ENCODE measurements at places on chromosomes 12 and 14. TPM values are rescaled to one million over a fixed set of nuclear protein-coding genes. Genes with fewer than 3 reads are reported as not detected.

DNA sequence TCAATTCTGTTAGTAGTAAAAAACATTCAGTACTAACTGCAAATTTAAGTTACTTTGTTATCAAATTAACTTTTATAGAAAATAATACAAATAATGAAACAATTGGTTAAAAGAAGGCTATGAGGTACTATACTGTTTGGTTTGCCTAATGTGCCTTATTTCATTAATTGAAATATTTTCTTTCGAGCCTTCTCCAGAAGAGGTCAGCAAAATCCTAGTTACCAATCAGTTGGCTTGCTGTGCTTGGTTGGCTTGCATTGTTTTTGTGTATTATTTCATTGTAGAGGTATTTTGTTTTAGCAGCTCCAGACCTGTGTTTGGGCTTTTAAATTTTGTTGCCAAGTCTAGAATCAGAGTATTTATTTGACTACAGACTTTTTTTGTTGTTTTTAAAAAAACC lies 68.5 kb downstream of the AEBP2 start:
- no peak overlapping the region for H3K27ac ChIP-seq
- ATAC-seq: no peak
- H3K4me3 ChIP-seq: no peak overlapping the region
- H3K27me3 ChIP-seq: no peaks in the 10 kb centered on the region
- peaks cover 23% of the 10 kb centered on the region for H3K36me3 ChIP-seq

Gene PRR4
- total RNA-seq: 1.6 TPM

- no peaks in the 10 kb centered on the region for H3K27me3 ChIP-seq
- H3K4me3 ChIP-seq: no peak overlapping the region
- no peaks in the 10 kb centered on the region for H3K4me1 ChIP-seq
- H3K36me3 ChIP-seq: no peaks in the 10 kb centered on the region
- no peak overlapping the region for H3K27ac ChIP-seq
Observed at GRCh38 chr12:25264114-25264513, 13.4 kb upstream of the KRAS start.

Gene OR6C3
- total RNA-seq: not detected

- ATAC-seq: no peak
- no peak overlapping the region for H3K27ac ChIP-seq
- H3K4me3 ChIP-seq: no peak overlapping the region
- H3K27me3 ChIP-seq: no peaks in the 10 kb centered on the region
- peaks cover 3% of the 10 kb centered on the region for H3K36me3 ChIP-seq
- peaks cover 6% of the 10 kb centered on the region for H3K4me1 ChIP-seq
Observed at GRCh38 chr12:100331871-100332270, 25.0 kb upstream of the SLC17A8 start.

Gene VSIG10
- 18.4 TPM for total RNA-seq

GRCh38 chr12:2117541-2117940 lies 64.8 kb downstream of the CACNA1C start:
- H3K27ac ChIP-seq: no peak overlapping the region
- H3K4me3 ChIP-seq: no peak overlapping the region
- no peaks in the 10 kb centered on the region for H3K27me3 ChIP-seq
- H3K36me3 ChIP-seq: peaks cover 15% of the 10 kb centered on the region
- ATAC-seq: no peak
- no peaks in the 10 kb centered on the region for H3K4me1 ChIP-seq

DNA sequence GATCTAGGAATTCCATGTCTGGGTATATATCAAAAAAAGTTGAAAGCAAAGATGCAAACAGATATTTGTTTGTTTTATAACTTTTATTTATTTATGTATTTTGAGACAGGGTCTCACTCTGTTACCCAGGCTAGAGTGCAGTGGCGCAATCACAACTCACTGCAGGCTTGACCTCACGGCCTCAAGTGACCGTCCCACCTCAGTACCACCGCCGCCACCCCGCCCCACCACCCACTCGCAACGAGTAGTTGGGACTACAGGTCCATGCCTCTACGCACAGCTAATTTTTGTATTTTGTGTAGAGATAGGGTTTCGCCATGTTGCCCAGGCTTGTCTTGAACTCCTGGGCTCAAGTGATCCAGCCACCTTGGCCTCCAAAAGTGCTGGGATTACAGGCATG lies 66.5 kb upstream of the KTN1 start:
- H3K4me3 ChIP-seq: no peak overlapping the region
- H3K36me3 ChIP-seq: no peaks in the 10 kb centered on the region
- H3K27ac ChIP-seq: no peak overlapping the region

DNA sequence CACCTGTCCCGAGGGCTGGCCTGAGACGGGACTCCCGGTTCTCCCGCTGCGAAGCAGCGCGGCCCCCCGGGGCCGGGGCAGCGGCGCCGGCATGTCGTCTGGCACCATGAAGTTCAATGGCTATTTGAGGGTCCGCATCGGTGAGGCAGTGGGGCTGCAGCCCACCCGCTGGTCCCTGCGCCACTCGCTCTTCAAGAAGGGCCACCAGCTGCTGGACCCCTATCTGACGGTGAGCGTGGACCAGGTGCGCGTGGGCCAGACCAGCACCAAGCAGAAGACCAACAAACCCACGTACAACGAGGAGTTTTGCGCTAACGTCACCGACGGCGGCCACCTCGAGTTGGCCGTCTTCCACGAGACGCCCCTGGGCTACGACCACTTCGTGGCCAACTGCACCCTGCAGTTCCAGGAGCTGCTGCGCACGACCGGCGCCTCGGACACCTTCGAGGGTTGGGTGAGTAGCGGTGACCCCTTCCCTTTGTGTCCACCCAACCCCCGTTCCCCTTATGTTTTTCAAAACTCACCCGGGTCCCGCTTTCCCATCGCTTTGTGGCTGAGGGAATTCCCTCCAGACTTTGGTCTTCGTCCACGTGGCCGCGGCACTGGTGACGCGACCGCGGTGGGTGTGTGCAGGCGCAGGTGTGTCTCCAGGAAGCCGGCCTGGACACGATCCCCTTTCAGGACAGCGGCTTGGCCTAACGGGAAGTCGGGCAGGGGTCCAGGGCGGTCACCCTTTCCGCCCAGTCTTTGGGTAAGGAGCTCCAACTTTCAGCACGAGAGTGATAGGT lies 826 bp downstream of the PRKCH start:
- H3K27me3 ChIP-seq: peaks cover 50% of the 10 kb centered on the region
- peak overlapping the region; percentile 70 for H3K27ac ChIP-seq
- no peaks in the 10 kb centered on the region for H3K36me3 ChIP-seq
- peak overlapping the region; percentile 63 for H3K4me3 ChIP-seq

Gene CD163L1
- 0.42 TPM for total RNA-seq

Gene MARS1
- total RNA-seq: 82.5 TPM

DNA sequence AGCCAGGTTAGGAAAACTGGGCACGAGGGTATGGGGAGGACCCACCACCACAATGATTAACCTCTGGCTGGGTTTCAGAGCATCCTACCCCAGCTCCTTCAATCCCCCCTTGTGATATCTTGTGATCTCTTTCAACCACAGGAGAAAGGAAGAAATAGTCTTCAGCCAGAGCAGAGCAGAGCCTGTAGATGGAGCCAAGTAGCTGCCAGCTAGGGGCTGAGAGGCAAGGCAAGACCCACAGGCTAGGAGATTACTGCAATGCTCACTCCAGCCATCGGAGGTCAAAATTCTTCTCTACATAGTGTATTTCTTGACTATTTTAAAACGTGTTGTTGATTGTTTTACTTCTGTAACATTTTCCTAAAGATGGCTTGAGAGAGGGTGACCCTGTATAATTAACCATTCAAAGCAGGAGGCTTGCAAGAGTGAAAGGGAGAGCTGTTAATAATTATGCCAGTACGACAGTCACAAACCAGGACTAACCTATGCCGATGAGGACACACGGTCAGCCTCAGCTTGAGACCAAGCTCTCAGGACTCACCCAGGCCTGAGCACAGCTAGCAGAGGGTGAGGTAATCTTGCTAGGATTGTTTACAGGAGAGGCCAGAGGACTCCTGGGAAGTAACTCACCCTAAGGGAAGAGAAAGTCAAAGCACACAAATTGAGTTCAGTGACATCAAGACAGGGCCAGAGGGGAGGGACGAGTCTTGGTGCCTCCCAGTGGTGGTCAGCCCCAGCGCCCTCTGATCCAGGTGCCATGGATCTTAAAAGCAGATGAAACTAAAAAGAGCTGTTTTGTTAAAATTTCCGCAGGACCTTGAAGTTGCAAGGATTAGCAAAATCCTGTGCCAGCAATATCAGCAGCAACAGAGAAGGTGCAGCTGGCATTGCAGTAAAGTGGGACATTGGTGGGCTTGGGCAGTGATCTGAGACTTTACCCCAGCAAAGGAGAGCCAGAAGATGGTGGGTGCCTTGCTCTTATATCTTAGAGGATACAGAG lies 29.8 kb upstream of the CDKN3 start:
- peaks cover 22% of the 10 kb centered on the region for H3K4me1 ChIP-seq
- no peaks in the 10 kb centered on the region for H3K36me3 ChIP-seq
- no peak overlapping the region for H3K4me3 ChIP-seq
- peak overlapping the region; percentile 20 for H3K27ac ChIP-seq

DNA sequence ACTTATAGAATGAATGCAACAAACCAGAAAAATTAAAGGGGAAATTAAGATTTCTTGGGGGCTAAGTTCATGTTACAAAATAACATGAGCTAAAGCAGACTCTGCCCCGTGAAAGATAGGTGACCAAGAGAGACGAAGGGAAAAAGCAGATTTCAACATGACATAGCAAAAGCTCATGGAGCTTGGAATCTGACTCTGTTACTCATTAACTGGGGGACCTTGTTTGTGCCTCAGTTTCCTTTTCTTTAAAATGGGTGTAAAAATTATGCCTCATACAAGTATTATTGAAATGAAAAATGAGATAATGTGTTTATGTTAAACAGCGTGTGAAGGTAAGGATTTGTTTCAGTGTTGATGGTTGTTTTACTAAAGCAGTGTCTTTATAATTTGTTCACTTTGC lies 11.5 kb downstream of the BICDL1 start:
- H3K27me3 ChIP-seq: peaks cover 32% of the 10 kb centered on the region
- H3K27ac ChIP-seq: no peak overlapping the region
- ATAC-seq: no peak
- H3K36me3 ChIP-seq: no peaks in the 10 kb centered on the region
- no peak overlapping the region for H3K4me3 ChIP-seq

Gene FLRT2
- 12.9 TPM for total RNA-seq

Gene PGF
- 11.2 TPM for total RNA-seq

DNA sequence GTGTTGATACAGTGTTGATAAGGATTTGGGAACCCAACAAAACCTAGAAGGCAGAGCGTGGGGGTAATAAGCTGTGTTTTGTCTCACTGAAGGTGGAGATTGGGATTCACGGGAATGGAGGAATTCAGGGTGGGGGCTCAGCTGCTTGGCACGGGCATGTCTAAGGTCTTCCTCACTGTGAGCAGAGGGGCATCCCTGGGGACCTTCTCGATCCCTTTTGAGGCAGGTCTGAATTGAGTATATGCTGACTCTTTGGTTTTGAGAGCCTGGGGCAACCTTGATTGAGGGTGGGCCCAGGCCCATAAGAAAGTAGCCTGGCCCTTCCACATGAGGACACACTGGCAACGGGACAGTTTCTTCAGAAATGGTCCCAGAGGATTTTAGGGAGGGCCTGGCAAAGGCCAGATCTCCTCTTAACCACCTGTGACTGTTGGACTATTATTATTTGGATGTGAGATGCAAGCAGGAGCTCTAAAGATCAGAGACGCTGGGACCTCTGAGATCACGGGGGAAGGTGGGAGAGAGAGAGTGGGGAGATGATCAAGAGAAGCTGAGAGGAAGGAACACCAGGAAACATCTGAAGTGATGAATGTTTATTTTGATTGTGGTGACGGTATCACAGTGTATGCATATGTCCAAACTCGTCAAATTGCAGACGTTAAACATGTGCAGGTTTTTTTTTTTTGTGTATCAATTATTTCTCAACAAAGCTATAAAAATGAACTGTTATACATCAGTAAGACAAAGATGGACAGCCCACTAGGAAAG lies 48.4 kb downstream of the SMIM41 start:
- H3K4me1 ChIP-seq: no peaks in the 10 kb centered on the region
- no peak overlapping the region for H3K4me3 ChIP-seq
- peak overlapping the region; percentile 33 for H3K27ac ChIP-seq
- ATAC-seq: no peak
- H3K27me3 ChIP-seq: peaks cover 12% of the 10 kb centered on the region

DNA sequence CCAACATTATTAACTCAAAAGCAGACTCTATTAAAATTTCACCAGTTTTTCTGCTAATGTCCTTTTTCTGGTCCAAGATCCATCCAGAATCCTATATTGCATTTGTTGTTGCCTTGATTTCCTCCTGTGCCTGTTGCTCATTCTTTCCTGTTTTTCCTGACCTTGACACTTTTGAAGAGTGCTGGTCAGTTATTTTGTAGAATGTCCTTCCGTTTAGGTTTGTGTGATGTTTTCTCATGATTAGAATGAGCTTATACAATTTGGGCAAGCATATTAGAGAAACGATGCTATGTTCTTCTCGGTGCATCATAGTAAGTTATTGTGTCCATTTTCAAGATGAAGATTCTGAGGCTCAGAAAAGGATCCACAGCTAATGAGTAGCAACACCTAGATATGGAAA lies 33.9 kb downstream of the PHLDA1 start:
- H3K27me3 ChIP-seq: no peaks in the 10 kb centered on the region
- H3K27ac ChIP-seq: no peak overlapping the region
- ATAC-seq: no peak

Gene DIABLO
- total RNA-seq: 45.3 TPM

DNA sequence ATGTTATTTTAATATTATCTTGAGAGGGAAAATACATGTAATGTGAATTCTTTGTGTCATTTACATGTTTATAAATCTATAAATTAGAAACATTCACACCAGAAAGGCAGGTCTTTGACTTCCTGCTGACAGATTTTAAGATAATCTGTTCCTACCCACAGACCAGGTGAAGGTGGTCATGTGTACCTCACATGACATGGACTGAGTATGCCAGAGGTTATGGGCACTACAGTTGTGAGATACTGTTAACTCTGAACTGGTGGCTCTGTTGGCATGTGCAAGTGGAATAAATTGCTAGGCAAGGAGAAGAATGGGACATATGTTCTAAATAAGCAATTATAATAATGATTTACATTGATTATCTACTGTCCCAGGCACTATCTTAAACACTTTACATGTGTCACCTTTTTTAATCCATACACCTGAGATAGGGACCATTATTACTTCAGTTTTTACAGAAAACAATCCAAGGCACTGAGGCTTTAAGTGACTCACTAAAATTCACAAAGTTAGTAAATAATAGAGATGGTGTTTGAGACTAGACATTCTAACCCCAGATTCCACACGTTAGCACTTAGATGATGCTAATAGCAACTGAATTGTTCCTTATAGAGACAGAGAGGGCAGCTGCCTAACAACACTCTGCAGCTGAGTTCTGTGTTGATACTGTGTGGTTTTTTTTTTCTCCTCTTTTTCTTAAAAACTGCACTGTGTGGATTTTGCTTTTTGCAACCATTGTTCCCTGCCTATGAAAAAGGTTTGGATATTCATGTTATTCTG lies 23.8 kb downstream of the SLC16A7 start:
- no peak overlapping the region for H3K4me3 ChIP-seq
- no peak overlapping the region for H3K27ac ChIP-seq
- H3K4me1 ChIP-seq: no peaks in the 10 kb centered on the region
- ATAC-seq: no peak

Gene TSPAN11
- 7.0 TPM for total RNA-seq

DNA sequence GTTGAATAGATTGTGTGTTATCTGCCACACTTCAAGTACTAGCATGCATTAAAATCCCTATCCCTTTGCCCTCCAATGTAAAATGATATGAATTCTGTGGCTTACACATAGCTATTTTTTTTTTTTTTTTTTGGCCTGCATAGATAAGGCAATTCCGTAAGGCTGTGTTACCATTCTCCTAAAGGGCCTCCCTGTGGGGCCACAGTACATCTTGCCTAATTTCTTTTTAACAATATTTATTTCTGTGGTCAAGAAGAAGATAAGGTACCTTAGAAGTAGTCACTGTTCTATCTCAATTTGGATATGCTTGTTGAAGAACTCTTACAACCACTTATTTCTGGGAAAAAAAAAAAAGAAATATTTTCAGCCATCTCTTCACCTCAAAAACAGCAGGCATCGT lies 19.8 kb downstream of the FLRT2 start:
- H3K4me3 ChIP-seq: no peak overlapping the region
- H3K27ac ChIP-seq: no peak overlapping the region
- ATAC-seq: no peak
- no peaks in the 10 kb centered on the region for H3K36me3 ChIP-seq
- no peaks in the 10 kb centered on the region for H3K27me3 ChIP-seq
